Tracheal epithelial cell (primary cell): ENCODE measurements at places on chromosomes 11 and 22. TPM values are rescaled to one million over a fixed set of nuclear protein-coding genes. Genes with fewer than 3 reads are reported as not detected.

RAG1 gene
- total RNA-seq: 1.7 and 1.9 TPM in 2 replicates

KCTD21 gene
- total RNA-seq: 7.5 and 11.1 TPM in 2 replicates

MRGPRE gene
- 0.72 TPM in 1 of 2 replicates, not detected in the other for total RNA-seq

CECR2 gene
- under 0.01 TPM in 1 of 2 replicates, not detected in the other for total RNA-seq

MGAT3 gene
- under 0.01 TPM in 2 replicates for total RNA-seq

TRPC6 gene
- 3.0 TPM in 1 of 2 replicates, not detected in the other for total RNA-seq

SELENOH gene
- 153 and 187 TPM in 2 replicates for total RNA-seq

DBX1 gene
- total RNA-seq: not detected in 2 replicates

VSTM5 gene
- total RNA-seq: 2.4 TPM in 1 of 2 replicates, not detected in the other

SNX32 gene
- 0.24 and 0.43 TPM in 2 replicates for total RNA-seq

PEX26 gene
- total RNA-seq: 16.2 and 28.7 TPM in 2 replicates

RASSF10 gene
- 1.2 and 1.5 TPM in 2 replicates for total RNA-seq

WBP2NL gene
- under 0.01 TPM in 1 of 2 replicates, not detected in the other for total RNA-seq

VWCE gene
- total RNA-seq: under 0.01 and 0.24 TPM in 2 replicates

ABCG4 gene
- total RNA-seq: not detected in 2 replicates
